Caki2 (cell line): ENCODE measurements at places on chromosomes 16 and 17. TPM values are rescaled to one million over a fixed set of nuclear protein-coding genes. Genes with fewer than 3 reads are reported as not detected.
A peak's percentile ranks its signal among the peaks of the same experiment; 100 is the strongest.

DNA sequence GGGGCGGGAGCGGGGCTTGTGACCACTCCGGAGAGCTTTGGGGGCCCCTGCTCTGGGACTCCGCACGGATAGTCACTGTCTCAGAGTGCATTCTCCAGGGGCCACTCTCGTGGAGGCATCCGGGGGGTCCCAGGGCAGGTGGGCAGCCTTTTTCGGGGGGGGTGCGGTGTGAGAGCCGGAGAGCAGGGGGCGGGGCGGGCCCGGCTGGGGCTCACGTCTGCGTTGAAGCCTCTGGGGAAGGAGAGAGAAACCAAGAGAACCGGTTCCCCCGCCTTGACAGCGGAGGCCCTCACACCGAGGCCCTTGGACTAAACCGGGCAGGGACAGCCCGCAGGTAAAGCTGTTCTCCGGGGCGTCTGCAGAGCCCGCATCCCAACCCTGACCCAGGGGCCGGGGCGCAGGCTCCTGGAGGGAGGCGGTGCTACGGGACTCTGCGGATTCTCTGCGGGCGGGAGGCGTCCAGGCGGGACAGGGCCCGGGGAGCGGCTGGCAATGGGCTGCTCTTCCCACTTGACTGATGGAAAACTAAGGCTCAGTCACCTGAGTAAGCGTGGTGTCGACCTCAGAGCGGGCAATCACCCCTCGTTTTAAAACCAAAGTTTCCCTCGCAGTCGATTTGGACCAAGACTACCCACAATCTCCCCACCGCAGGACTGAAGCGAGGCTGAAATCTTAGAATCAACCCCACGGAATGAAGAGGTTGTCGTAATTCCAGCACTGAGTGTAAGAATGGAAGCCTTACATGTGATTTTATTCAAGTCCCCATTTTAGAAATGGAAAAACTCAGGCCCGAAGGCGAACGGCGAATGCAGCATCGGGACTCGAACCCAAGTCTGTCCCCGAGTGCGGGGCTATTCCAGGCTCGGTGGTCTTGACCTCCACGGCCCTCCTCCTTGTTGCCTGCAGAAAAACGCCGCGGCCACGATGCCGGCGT lies 49.6 kb upstream of the AMZ2 start:
- no peak for DNase-seq

KRT28 gene
- not detected in 2 replicates for total RNA-seq

DNA sequence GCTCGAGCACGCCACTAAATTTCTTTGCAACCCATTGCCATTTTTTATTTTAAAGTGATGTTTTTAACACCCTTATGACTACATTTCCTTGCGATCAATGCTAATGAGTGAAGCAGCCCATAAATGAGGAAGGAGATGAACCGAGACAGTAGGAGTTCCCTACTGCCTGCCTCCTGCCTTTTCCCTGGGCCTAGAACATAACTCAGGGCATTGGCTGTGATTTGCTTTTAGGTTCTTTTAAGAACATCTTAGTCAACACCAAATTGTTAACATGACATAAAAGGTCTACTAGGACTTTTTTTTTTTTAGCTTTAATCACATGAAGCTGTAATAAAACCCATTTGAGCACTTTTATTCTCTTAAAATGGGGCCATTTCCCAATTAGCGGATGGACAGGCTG lies 81.3 kb downstream of the MAP2K6 start:
- no peak for DNase-seq

- no peak for DNase-seq
These were observed 50.6 kb downstream of the NTN1 start for GRCh38 chr17:9071811-9072498.

KDM6B gene
- 0.27 TPM in 1 of 2 replicates, not detected in the other for total RNA-seq

GRCh38 chr17:8728971-8729370 lies 15.7 kb downstream of the CCDC42 start:
- no peak for DNase-seq

- peak; percentile 83 for DNase-seq
These were observed 20.7 kb downstream of the ADAP2 start for GRCh38 chr17:30942308-30943079.

FBXO39 gene
- not detected in 2 replicates for total RNA-seq

CCL5 gene
- total RNA-seq, result 16.0 and 21.5 TPM in 2 replicates

DNA sequence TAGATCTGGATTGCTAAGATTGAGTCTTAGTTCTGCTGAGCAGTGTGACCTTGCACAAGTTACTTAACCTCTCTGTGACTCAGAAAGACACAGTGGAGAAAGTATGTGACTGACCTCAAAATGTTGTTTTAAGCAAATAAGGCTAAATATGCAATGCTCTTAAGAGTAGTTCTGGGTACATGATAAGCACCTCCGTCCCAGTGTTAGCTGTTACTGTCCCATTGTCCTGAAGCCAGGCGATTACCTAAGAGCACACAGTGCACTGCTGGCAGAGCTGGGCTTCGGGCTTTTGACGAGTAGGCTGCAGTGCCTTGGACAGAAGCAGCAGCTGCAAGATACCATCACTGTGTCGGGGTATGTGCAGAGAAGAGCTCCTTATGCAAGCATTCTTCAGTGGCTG lies 32.7 kb upstream of the FOXF1 start:
- no peak for DNase-seq

TPSD1 gene
- not detected in 2 replicates for total RNA-seq

TRPV2 gene
- 1.2 TPM in 1 of 2 replicates, not detected in the other for total RNA-seq

DPEP3 gene
- total RNA-seq, result not detected in 2 replicates

- no peak for DNase-seq
These were observed 148.2 kb upstream of the GOT2 start for GRCh38 chr16:58882292-58882691.

- DNase-seq, result no peak
These were observed 8.1 kb downstream of the SMURF2 start for GRCh38 chr17:64653985-64654355.

CMTM2 gene
- not detected in 2 replicates for total RNA-seq

- no peak for DNase-seq
These were observed 630.2 kb downstream of the WWOX start for GRCh38 chr16:78729687-78730086.

GRAPL gene
- not detected in 2 replicates for total RNA-seq

GRCh38 chr17:30926516-30926915 lies 4.8 kb downstream of the ADAP2 start:
- DNase-seq, result no peak

- DNase-seq, result no peak
These were observed 266.8 kb downstream of the SEC14L1 start for GRCh38 chr17:77407321-77408277.

- no peak for DNase-seq
These were observed 27.8 kb upstream of the TVP23A start for GRCh38 chr16:10846213-10846998.

DNA sequence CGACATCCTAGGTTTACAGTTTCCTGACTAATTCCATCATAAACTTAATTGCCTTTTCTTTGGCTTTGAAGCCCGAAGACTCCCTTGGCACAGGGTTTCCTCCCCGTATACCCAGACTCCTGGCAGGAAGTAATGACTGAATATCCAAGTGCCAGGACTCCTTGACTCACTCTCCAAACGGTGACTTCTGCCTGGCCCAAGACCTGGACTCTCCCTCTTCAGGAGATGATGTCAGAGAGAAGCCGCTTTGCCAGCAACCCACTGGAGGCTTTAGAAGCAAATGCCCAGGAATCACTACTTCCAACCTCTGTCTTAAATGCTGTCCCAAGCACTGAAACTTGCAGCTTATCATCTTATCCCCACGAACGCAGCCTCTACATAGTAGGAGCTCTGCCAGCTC lies 146.5 kb downstream of the RGS9 start:
- no peak for DNase-seq

COG7 gene
- total RNA-seq, result 29.4 and 42.6 TPM in 2 replicates

DNAI2 gene
- total RNA-seq, result not detected in 2 replicates

DNA sequence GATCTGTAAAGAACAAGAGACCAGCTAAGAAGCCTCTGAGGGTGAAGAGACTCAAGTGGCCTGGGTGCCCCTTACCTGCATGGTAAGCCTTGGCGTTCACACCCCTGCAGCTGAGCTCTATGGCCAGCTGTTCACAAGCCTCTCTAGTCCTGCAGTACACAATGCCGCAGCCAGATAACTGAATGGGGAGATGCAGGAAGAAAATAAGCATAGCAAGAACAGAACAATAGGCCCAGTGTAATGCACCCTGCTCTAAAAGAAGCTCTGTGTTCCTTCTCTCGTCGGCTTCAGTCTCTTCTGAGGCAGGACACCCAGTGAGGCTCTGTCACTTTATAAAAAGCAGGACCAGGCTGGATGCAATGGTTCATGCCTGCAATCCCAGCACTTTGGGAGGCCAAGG lies 5.4 kb downstream of the RECQL5 start:
- no peak for DNase-seq

GRCh38 chr17:76304226-76305134 lies 3.6 kb downstream of the QRICH2 start:
- no peak for DNase-seq

GRCh38 chr16:26605626-26606271 lies 461.0 kb upstream of the C16orf82 start:
- no peak for DNase-seq

DNA sequence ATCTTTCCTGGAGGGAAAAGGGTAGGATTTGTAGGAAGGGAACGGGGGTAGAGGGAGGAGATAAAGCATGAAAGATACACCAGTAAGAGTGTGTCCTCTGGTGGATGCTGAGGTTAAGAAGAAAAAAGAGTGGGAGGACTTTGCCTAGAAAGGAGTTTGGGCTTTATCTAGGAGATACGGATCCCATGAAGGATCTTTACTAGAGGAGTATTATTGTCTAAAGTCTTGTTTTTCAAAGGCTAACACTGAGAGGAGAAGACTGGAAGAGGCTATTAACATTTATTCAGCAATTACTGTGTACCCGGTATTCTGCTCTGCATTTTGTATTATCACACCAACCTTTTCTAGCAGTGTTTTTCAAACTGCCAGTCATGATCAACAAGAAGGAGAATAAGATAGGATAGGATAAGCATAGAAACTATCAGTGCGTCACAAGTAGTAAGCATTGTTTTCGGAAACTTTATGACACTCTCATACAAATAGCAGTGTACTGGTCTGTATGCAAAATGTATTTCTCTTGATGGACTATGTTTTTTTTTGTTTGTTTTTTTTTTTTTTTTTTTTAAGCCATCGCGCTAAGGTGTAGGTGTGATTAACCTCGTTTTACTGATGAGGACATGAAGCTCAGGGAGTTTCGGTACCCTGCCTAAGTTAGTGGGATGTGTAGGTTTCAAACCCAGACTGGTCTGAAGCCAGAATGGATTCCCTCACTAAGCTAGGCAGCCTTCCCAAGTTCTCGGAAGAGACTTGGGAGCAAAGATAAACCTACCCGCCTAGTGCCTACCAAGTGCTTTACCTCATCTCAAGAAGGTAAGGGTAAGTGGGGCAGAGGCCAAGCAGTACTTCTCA lies 1.3 kb upstream of the SP2 start:
- no peak for DNase-seq

DNA sequence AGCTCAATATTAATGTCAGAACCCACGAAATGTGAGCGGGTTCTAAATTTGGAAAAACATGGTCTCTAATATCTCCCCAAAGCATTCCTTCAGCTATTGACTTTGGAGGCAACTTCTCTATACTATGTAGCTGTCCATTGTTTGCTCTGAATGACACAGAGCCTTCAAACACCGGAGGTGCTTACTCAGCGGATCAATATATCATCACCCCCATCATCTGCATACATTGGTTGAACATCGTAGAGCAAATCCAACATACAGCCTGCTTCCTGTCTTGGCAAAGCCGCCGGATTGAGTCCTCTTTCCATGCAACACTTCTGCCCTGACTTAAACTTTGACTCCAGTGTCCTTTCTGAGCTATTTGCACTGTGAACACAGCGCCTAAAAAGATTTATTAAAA lies 61.3 kb downstream of the C17orf67 start:
- no peak for DNase-seq

CACNA1G gene
- total RNA-seq, result 0.35 and 3.3 TPM in 2 replicates

HSF5 gene
- not detected in 2 replicates for total RNA-seq

DNA sequence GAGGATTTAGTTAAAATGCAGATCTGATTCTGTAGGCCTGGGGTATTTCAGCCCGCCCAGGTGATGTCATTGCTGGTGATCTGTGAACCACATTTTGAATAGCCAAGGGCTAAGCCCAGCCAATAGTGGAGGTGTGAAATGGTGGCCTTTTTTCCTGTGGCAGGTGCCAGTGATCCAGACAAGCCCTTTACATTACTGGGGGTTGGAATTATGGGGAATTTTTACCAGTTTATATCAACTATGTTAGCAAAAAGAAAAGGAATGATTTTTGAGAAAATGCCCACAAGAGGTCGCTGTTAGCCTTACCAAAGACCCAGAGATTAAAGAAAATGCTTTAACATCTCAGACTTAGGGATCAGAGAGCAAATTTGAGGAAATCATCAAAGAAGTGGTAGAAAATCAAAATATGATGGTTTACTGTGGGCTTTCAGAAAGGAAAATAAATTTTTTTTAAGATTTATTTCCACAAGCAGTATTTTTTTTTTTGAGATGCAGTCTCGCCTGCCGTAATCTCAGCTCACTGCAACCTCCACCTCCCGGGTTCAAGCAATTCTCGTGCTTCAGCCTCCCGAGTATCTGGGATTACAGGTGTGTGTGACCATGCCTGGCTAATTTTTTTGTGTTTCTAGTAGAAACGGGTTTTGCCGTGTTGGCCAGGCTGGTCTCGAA lies 3.9 kb downstream of the VPS35L start:
- peak; percentile 46 for DNase-seq

- DNase-seq, result no peak
These were observed 143.9 kb upstream of the C17orf78 start for GRCh38 chr17:37231887-37232286.

GUCY2D gene
- not detected in 2 replicates for total RNA-seq
